EH (cell line): ENCODE measurements at places on chromosomes 11 and 22.

- no peak for DNase-seq
These were observed 760 bp upstream of the MAPK8IP1 start for GRCh38 chr11:45884596-45885185.

DNA sequence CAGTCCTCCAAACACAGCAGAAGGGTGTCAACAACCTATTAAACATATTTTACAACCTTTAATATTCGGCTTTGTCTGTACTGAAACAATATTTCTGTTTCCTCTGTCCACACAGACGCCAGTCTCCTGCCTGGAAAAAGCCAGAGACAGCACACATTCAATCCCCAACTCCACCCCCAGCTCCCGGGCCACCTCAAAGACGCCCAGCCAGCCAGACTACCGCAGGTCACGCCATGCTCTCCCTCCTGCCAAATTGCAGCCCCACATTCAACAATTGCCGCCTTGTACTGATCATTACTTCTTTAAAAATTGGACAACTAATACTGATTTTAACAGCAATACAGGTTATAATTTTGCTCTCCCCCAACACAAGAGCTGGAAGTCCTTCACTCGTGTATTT is 1.2 kb downstream of the SERGEF start:
- DNase-seq, result no peak

- DNase-seq, result peak; percentile 97
These were observed 31.1 kb downstream of the TMEM45B start for GRCh38 chr11:129846508-129847335.

- no peak for DNase-seq
These were observed 92.6 kb upstream of the LIN7C start for GRCh38 chr11:27599217-27599616.

DNA sequence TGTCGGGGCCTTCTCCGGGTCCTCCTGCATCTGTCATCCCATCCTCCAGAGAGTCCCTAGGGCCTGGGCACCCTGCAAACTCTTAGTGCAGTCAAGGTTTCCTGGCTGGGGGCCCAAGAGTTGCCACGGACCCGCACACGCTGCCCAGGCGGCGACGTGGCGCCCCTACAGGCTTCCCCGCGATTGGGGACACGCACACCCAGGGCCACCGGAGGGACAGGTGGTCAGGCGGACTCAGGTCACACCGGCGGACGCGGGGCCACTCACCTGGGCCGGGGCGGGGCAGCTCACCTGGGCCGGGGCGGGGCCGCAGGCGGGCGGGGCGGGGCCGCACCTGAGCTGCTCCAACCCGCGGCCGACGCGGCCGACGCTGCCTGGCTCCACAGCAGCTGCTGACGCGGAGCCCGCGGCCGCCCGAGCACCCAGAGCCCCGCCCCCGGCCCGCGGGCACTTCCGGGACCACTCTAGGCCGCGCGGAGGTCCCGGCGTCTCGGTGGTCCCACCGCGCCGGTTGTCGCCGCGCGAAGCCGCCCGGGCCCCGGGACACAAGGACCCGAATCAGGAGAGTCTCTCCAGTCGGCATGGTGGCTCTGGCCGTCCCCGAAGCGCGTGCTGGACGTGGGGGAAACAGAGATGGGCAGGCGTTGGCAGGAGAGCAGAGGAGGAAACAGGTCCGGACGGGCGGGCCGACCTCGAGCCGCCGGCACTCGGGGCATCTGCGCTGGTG is at the start of gene ZNF70:
Gene ZNF70 (minus strand): TSS at position 399 of the 727 bp plus-strand sequence. CDS start 5,972 bp downstream, outside the sequence.
- peak; percentile 83 for DNase-seq

DNA sequence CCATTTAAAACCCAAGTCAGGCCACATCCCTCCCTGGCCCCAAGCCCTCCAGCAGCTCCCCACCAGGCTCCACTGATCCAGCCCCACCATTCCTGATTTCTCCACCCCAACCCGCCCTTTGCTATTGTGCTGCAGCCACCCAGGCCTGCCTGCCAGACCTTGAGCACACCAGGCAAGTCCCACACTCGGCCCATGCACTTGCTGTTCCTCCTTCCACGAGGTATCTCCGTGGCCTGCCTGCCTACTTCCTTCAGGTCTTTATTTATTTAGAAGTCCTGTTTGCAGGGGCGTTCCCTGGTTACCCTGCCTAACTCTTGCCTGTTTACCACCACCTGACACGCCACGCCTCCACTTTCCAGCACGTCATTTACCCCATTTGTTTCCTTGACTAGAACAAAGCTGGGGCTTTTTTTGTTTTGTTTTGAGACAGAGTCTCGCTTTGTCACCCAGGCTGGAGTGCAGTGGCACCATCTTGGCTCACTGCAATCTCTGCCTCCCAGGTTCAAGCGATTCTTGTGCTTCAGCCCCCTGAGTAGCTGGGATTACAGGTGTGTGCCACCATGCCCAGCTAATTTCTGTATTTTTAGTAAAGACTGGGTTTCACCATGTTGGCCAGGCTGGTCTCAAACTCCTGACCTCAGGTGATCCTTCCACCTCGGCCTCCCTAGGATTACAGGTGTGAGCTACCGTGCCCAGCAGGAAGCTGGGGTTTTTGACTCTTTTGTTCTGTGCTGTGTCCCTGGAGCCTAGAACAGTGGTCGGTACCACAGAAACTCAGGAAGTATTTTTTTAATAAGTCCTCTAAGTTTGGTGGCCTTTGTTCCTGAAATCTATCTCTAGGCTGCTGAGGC is 6.7 kb downstream of the CENPM start:
- DNase-seq, result no peak

- DNase-seq, result peak; percentile 25
These were observed 23.0 kb upstream of the MAML2 start for GRCh38 chr11:96366024-96366423.

GRCh38 chr11:6055569-6055968 is 25.0 kb upstream of the OR56A1 start:
- no peak for DNase-seq

- DNase-seq, result peak; percentile 13
These were observed 6.7 kb upstream of the OR5I1 start for GRCh38 chr11:55942785-55943392.
